ENCODE measurements at places on chromosomes 2 and 18. TPM values are rescaled to one million over a fixed set of nuclear protein-coding genes. Genes with fewer than 3 reads are reported as not detected.

Gene CYP27A1
- total RNA-seq = not detected

Gene CTAGE1
- total RNA-seq = not detected

Gene ESCO1
- total RNA-seq = 24.5 TPM

Gene VWA3B
- total RNA-seq = not detected

Gene LONRF2
- total RNA-seq = 0.29 TPM

Gene WDR35
- total RNA-seq = 4.5 TPM

Gene TWIST2
- not detected for total RNA-seq

Gene AP1S3
- 1.4 TPM for total RNA-seq

Gene CCDC74B
- total RNA-seq = 0.95 TPM

Gene DOK1
- total RNA-seq = 9.6 TPM

Gene ITGB6
- total RNA-seq = not detected

Gene ANKRD36B
- 77.3 TPM for total RNA-seq

Gene BMP10
- total RNA-seq = not detected

Gene CFC1
- total RNA-seq = not detected

Gene MYOM1
- 1.9 TPM for total RNA-seq

Gene SERPINB3
- not detected for total RNA-seq

Gene TMEM163
- total RNA-seq = 0.73 TPM

Gene FAM237A
- total RNA-seq = not detected

Gene TMEM178A
- total RNA-seq = 0.47 TPM

Gene REG3A
- not detected for total RNA-seq

Gene LYG1
- total RNA-seq = 2.7 TPM

Gene PROM2
- total RNA-seq = 0.40 TPM

Gene ZBTB7C
- not detected for total RNA-seq

Gene HEATR5B
- 41.0 TPM for total RNA-seq

Gene IL36A
- total RNA-seq = 0.32 TPM

Gene ANKRD30B
- not detected for total RNA-seq

Gene RNF152
- total RNA-seq = 0.51 TPM

Gene PLEKHH2
- total RNA-seq = 2.6 TPM

Gene PSMA8
- total RNA-seq = 0.83 TPM

Gene MYO5B
- not detected for total RNA-seq

Gene ESPNL
- 0.44 TPM for total RNA-seq

Gene FER1L5
- total RNA-seq = not detected

Gene CFAP65
- total RNA-seq = not detected

Gene RPIA
- total RNA-seq = 23.6 TPM

Gene TYMS
- total RNA-seq = 3.3 TPM

Gene LBH
- 386 TPM for total RNA-seq

Gene BOLL
- total RNA-seq = not detected

Gene BARD1
- 8.1 TPM for total RNA-seq

Gene TANK
- 77.0 TPM for total RNA-seq

Gene PTPRM
- total RNA-seq = 47.4 TPM

Gene CDH2
- 0.76 TPM for total RNA-seq

Gene TUBA4B
- total RNA-seq = not detected

Gene LHCGR
- total RNA-seq = not detected

Gene PJVK
- 5.2 TPM for total RNA-seq

Gene GREB1L
- total RNA-seq = not detected

Gene MALL
- 0.53 TPM for total RNA-seq

Gene TNS1
- total RNA-seq = 0.28 TPM

Gene ANKRD62
- not detected for total RNA-seq

Gene CFAP210
- not detected for total RNA-seq

Gene CABYR
- 2.4 TPM for total RNA-seq

Gene FAM168B
- total RNA-seq = 73.3 TPM

Gene IL37
- total RNA-seq = not detected

Gene AKAIN1
- not detected for total RNA-seq

Gene KIF5C
- 9.4 TPM for total RNA-seq

Gene DCDC2C
- not detected for total RNA-seq

Gene LYG2
- total RNA-seq = not detected

Gene HOXD9
- not detected for total RNA-seq

Gene KLHL14
- 0.41 TPM for total RNA-seq

Gene TMEM169
- total RNA-seq = 3.0 TPM

All from T-cell (primary cell).